ENCODE measurements at places on chromosomes 6 and 20.

- no peak for DNase-seq
These were observed 113.4 kb upstream of the AKIRIN2 start for GRCh38 chr6:87815449-87815848.

GRCh38 chr6:163999475-164000125 lies 585.1 kb downstream of the QKI start:
- no peak for DNase-seq

DNA sequence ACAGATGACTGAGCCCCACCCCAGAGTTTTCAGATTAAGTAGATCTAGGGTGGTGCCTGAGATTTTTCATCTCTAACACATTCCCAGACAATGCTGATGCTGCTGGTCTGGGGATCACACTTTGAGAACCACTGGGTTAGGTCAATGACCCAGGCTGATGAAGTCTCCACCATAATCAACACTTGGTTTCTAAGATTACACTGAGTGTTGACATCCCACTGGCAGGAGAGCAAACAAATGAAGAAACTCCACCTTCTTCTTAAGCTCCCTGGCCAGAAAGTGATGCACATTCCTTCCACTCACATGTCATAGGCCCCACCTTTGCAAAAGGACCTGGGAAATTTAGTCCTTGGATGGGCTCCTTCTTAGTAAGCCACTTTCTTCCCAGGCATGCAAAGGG lies 53.1 kb downstream of the MAFB start:
- no peak for DNase-seq

DNA sequence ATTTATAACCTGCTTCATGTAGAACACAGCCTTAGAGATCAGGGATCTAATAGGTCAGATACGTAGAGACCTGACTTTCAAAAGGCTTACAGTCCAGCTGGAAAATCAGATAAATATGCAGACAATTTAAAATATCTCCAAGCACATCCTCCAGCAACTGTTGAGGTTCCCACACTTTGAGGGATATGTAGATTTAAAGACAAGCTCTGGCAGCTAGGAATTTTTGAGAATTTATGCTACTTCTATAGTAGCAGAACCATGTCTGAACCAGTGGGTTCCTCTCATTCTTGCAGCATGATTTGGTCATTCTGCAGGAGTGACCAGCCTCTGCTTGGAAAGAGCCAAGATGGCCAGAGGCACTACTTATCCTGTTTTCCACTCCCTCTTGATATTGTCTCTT lies 60.5 kb downstream of the CYB5R4 start:
- DNase-seq, result no peak

GRCh38 chr6:76701610-76702009 lies 629.1 kb upstream of the IMPG1 start:
- DNase-seq, result no peak

DNA sequence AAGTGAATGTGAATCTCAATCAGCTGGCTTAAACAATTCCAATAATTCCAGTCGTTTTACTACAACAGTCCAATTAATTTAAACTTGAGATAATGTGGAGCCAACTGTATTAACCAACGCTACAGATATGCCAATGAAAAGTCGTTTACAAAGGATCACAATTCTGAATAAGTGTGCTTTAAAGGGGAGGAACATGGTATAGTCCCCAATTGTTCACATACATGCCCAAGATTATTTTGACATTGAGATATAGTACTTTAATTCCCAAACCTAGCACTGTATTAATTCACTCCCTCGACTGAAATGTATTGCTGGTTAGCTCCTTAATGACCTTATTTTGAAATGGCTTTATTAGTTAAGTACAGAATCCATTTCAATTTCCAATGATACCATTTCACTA lies 2.5 kb downstream of the AKIRIN2 start:
- DNase-seq, result no peak

DNA sequence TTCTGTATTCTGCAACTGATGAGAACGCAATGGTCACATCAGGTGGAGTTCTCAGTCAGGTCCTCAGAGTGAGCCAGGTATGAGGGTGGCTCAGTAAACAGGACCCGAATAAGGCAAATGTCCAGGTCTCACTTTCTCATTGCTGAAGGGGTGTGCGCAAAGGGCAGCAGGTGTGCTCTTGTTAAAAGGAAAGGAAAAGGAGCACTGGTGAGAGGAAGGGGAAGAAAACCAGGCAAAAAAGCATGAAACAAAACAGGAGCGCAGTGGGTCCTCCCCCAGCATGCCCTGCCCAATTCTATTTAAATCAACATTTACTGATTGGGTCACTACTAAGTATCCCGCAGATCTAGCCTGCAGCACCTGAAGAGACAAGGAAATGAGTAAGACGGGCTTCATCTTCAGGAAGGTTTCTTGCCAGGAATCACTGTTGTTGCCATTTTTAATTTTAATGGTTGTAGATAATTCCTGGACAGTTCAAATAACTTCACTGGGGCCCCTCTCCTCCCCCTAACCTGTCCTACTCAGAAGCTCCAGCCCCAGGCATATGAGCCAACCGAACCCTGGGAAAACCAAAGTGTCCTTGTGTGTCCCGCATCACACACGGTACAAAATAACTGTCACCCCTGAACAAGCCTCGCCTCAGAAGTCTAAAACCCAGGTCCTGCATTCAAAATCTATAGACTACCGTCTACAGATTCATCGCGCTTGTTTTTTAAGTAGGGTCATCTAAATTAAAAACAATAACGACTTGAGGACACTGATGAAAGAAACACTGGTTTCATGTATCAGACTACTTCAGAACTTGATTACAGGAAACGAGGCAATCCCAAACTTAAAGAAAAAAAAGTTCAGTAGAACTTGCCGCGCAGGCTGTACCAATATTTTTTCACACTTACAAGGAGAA lies 980 bp downstream of the MBOAT1 start:
- DNase-seq, result no peak

GRCh38 chr6:71982389-71982788 lies 96.0 kb downstream of the RIMS1 start:
- DNase-seq, result no peak

DNA sequence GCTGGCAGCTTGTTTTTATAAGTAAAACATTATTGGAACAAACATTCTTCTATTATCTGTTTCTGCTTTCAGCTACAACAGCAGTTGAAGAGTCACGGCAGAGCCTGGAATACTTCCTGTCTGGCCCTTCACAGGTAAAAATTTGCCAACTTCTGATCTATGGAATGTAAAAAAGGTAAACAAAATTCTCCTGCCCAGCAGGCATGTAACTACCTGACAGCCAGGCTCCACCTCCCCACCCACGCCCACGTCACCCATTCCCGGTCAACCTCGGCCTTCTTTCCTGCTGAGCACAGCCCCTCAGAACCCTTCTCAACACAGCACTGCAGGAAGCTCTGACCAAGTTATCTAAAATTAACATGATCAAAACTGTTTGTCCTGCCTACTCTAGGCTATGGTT lies 166.0 kb downstream of the DLL1 start:
- DNase-seq, result no peak

DNA sequence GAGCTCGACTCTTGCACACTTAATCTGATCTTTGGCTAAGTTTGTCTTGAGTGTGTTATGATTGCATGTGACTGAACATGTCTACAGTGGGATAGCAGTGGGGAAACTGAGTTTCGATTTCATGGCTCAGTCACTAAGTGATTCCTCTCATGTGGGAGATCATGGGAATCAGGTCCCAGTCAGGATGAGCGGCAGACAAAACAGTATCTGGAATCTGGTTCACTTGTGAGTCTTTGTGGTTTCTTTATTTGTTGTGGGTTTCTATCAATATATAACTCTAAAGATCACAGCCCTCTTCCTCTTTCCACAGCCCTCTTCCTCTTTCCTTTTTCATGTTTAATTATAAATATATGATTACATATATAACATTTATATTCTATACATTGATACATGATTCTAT lies 4.0 kb downstream of the RPP21 start:
- DNase-seq, result no peak

- DNase-seq, result no peak
These were observed 457.4 kb upstream of the MANEA start for GRCh38 chr6:95119927-95120326.

- no peak for DNase-seq
These were observed 19.3 kb downstream of the ADA start for GRCh38 chr20:44632103-44632752.

- no peak for DNase-seq
These were observed 142.3 kb downstream of the PLCB4 start for GRCh38 chr20:9211016-9211760.

DNA sequence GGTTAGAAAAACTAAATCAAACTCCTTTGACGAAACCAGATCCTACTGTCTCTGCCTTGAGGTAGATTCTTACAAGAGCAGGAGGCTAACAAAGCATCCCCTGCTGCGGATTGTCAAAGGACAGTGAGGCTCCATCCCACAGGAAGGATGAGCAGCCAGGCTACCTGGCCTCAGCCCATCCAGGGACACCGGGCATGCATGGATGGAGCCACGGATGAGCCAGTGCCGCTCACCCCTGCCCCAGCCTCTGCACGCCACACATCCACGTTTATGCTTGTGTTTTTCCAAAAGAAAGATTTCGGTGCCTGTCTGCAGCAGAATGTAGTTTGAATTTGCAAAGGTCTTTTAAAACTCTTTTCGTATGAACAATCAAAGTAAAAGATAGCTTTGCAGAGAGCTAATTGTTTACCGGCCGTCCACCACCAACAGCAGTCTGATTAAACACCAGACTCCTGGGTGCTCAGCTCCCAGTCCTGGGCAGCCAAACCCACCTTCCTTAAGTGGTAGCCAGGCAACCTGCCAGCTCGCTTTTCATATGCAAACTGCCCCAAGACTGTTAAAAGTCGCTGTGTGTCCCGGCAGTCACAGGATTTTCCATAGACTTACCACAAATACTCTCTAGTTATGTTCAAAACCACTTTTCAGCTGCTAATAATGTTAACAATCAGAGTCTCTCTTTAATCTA lies 999 bp downstream of the THBS2 start:
- DNase-seq, result no peak

- DNase-seq, result no peak
These were observed 207.7 kb upstream of the HDDC2 start for GRCh38 chr6:125509477-125509876.

DNA sequence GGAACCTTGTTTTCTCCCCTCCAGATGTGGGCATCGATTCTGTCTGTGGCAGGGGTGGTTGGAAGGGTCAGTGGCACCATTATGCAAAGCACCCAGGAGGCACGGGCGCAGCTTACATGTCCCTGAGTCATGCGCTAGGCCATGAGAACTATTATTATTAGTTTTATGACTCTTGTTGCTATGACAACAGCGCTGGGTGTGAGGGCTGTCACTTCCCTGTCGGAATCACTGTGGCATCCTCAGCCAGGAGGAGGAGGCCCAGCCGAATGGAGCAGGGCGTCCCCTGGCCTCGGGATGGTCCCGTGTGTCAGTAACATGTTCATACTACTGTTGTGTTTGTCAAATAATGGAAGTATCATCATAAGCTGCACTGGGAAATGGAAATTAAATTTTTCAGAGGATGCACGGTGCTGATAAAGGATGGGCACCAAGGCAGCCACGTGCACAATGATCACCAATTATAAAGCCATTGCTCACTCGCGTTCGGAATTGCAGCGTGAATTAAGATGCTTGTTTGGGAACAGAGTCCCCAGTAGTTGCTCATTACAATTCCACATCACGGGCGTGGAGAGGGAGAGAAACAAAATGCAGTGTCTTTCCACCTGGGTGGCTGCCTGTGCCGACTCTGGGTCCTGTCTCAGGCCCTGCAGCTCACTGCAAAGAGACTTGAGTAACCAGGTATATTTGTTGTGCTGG lies 247.9 kb downstream of the CDH4 start:
- no peak for DNase-seq

DNA sequence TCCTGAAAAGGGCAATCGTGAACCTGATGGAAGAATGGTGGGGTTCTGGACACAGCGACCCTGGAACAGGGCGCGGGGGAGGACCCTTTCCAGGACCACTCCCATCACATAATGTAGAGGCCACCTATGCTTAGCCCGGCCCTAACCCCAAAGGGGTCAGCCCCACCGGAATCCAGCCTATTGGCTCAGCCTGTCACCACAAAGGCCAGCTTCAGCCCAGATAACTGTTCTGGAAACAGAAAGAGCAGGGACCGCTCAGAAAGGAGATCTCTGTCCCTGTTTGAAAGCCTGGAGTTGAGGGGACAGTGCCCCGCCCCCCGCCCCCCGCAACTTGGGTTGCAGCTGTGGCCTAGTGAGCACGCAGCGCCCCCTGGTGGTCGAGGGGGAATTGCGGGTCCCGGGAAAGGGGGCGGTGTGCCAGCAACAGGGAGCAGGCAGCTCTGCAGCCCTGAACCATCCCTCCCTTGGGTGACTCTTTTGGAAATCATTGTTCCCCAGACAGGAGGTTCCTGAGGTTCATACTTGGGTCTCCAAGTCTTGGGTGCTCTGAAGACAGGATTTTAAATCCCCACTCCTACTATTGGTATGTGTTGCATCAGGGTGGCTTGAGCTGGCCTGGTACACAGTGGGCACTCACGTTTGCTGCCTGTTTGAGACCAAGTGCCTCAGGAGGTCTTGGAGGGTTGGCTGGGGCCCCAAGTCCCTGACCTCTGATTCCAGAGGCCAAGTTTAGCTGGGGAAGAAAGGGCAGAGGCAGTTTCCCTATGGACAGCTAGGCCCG lies 1.5 kb downstream of the SIGLEC1 start:
- peak; percentile 42 for DNase-seq
